ENCODE measurements at places on chromosomes 1 and 21. TPM values are rescaled to one million over a fixed set of nuclear protein-coding genes. Genes with fewer than 3 reads are reported as not detected.

- no peak for DNase-seq
These were observed 612.4 kb downstream of the LTN1 start for GRCh38 chr21:28380241-28380640.

The UBXN10 gene
- total RNA-seq: 0.43 TPM

DNA sequence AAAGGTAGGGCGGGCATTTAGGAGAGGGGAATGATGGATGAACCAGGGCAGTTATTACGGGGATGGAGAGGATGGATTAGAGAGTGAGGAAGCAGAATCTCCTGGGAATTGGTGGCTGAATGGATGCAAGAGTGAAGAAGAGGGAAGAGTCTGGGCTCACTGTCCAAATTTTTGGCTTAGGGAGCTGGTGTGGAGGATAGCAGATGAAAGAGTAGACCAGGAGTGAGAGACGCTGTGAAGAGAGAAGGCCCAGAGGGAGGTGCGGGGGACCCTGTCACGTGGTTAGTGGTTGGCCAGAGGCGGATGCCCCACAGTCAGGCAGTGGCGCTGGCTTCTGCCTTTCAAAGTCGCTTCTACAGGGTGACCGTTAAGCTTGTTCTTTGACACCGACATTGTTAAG, 78.4 kb downstream of the PEX14 start:
- no peak for DNase-seq

DNA sequence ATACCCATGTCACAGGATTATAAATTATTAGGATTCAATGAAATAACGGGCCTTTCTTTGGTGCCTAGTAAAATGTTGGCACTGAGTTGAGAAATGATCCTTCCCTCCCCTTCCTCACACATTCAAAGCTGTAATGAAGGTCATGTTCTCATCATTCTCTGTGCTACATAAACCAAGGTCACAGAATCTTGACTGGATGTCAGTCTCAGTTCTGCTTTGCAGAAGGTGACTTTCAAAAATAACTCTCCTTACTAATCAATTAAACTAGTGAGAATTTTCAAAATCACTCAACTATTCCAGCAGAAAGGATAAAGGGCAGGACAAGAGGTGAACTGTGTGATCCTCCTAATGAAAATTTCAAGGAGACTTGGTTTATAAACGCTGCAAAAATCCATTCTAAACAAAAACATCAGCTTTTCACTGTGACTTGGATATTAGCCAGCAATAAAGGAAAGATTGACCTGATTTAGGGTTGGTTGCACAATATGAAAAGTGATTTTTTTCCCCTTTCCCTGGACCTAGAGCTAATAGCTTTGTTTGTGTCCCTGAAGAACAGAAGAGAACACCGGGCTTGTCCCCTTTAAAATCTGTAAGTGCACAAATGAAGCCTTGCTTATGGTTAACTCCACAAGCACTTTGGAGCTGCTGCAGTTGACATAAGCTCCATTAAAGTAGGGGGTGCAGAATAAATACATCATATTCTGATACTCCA, 120.1 kb downstream of the SEC16B start:
- DNase-seq: no peak

The OR14K1 gene
- total RNA-seq: not detected

DNA sequence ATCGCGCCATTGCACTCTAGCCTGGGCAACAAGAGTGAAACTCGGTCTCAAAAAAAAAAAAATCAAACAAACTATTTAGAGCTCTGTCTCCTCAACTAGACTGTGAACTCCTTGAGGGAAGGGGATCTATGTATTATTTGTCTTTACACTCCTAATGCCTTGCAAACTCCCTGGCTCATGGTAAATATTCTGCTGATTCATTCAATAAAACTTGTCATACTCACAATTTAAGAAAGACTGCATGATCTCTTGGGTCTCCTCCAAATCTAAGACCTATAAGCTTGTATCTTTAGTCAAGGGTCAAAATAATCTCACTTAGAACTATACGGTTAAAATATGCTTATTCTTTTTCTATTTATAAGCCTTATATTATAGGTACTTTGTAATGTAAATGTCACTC, 90.3 kb upstream of the NR5A2 start:
- no peak for DNase-seq

The SEC16B gene
- total RNA-seq: 0.67 TPM

DNA sequence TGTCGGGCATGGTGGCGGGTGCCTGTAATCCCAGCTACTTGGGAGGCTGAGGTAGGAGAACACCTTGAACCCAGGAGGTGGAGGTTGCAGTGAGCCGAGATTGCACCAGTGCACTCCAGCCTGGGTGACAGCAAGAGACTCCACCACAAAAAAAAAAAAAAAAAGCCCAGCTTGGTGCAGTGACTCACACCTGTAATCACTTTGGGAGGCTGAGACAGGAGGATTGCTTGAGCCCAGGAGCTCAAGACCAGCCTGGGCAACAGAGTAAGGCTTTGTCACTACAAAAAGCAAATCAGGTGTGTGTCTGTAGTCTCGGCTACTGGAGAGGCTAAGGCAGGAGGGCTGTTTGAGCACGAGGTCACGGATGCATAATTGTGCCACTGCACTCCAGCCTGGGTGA, 5.0 kb upstream of the H6PD start:
- no peak for DNase-seq

The CFHR3 gene
- 20.9 TPM for total RNA-seq

DNA sequence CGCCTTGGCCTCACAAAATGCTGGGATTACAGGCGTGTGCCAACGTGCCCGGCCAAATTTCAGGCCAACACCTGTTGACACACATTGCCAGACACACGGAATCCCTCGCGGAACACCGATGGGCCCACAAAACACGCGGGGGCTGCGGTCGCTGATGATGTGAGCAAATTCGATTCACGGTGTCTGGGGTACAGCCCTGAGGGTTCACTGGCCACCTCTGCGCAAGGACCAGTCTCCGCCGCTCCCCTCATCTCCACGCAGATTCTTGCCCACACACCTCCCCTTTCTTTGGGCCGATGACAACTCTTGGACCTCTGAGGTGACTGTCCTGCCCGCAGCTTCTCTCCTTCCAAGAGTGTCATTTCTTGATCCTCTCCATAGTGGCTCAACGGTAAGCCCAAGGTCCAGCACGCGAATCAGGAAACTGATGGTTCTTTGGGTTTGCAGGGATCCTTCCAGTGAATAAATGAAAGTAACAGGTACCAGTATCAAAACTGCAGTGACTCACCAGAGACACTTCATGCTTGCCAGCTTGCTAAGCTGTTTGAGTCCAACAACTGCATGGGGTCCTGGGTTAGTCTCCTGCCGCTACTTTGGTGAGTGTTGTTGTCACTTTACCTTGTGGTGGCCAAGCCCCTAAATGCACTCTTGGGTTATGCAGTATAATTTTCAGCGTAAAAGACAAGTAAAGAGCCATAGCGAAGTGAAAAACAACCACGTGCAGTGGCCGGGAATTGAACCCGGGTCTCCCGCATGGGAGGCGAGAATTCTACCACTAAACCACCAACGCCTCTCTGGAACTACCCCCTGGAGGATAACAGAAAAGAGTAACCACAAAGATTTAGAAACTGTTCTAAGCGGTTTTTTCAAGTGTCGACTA, 11.0 kb upstream of the RNU1-3 start:
- DNase-seq: peak; percentile 65

GRCh38 chr1:2194319-2194897, at the start of gene FAAP20:
Gene FAAP20, minus strand, starts transcription at chr1:2194772. Its CDS starts 23 bp downstream, at chr1:2194749.
- DNase-seq: peak; percentile 88

GRCh38 chr1:223144431-223144830, 1.4 kb upstream of the TLR5 start:
- no peak for DNase-seq

GRCh38 chr1:97424209-97424608, 496.6 kb downstream of the DPYD start:
- no peak for DNase-seq

GRCh38 chr1:44792736-44793502, 4.9 kb upstream of the BEST4 start:
- no peak for DNase-seq

The LIN28A gene
- total RNA-seq: 1,384 TPM

DNA sequence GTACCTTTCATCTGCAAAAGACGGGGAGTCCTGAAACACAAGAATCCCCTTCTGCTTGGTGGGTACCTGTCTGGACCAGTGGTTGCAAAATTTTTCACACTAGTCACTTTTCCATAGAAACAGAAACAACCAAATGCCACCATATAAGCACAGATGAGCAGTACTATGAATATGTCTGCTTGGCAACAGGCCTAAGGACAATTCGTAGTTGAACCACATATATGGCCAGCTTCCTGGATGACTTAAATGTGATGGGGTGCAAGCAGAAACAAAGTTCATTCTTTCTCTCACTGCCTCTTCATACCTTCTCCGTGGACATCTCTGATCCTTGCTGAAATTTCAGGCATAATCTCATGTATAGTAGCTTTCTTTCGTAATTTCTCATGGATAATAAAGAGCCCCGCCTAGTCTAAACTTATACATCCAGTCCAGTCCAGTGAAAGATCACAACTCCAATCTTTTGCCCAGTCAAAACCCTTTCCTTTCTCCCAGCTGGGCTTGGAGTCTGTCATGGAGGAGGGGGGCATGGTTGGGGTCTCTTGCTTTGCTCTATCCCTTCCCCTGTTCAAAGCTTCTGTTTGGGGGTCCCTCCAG, 7.0 kb downstream of the FCAMR start:
- DNase-seq: no peak

DNA sequence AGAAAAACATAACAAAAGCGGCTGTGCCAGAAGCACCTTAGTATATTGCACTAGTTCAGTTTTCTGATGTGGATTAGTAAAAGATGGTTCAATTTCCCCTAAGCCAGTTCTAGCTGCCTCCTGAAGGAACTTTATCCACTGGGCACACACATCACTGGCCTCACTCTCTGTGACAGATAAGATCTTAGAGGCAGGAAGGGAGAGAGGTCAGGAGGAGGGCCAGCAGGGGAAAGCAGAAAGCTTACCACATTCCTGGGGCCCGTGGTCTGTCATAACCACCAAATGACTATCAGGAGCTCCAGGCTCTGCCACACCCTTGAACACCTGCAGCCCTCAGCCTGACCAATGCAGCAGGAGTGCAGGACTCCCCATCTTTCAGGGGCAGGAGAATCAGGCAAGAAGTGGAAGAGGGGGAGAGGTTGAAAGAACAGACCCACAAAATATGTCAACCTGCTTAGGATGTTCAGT, 37.8 kb downstream of the LRRC71 start:
- no peak for DNase-seq

The ATP1A2 gene
- 154 TPM for total RNA-seq

- no peak for DNase-seq
These were observed 189.1 kb upstream of the POU3F1 start for GRCh38 chr1:38235705-38236104.

- DNase-seq: no peak
These were observed 41.4 kb upstream of the BECN2 start for GRCh38 chr1:241916196-241916595.

DNA sequence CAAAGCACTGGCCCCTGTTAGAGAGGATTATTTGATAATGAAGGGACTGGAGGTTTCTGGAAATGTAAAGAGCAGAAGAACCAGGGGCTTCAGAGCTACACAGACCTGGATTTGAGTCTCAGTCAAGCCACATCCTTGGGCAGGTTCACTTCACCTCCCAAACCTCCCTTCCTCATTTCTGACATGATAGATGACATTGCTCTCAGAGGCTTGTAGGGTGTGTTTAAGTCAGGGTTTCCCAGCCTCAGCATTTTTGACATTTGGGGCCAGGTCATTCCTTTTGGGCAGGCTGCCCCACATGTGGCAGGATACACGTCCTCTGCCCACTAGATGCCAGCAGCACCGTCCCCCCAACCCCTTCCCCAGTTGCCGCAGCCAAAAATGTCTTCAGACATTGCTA, 474.6 kb downstream of the MATN1 start:
- DNase-seq: no peak

The CYP4Z1 gene
- total RNA-seq: not detected

DNA sequence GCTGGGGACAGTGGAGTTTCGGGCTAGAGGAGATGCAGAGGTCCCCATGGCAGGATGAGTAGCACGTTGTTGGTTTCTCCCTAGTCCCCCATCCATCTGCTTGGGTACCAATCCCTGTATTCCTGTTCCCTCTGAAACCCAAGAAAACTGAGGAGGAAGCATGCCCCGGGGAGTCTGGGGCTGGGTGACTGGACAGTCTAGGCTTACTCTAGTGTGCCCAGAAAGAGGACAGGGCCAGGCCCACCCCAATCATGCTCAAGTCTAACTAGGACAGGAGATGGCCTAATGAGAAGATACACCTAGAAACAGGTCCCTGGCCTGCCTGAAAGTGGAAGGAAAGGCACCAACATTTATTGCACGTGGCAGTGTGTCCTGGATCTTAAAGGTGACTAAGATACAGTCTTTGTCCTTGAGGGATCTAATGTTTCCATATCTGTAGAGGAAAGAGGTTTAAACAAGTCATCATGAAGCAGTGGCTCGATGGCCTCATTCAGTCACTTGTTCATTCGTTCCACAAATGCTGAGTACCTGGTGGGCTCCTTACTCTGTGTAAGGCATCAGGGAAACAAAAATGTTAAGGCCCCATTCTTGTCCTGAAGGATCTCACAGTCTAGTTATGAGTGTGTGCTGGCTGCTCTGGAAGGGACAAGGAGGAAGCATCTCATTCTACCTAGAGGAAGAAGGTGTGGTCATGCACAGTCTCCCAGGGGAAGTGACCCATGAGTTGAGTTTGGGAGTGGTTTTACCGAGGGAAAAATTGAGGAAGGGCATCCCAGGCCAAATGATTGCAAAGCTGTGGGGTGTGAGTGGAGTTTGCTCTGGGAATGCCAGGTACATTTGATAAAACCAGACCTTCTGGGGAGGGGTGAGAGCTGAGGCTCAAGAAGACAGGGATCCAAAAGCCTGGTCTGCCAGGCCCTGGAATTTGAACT, 10.0 kb downstream of the CDK18 start:
- DNase-seq: no peak

GRCh38 chr1:17097787-17098186, 21.5 kb downstream of the PADI2 start:
- no peak for DNase-seq

The AMY1C gene
- total RNA-seq: not detected

- peak; percentile 36 for DNase-seq
These were observed 75.8 kb downstream of the ARHGEF16 start for GRCh38 chr1:3530086-3530925.

DNA sequence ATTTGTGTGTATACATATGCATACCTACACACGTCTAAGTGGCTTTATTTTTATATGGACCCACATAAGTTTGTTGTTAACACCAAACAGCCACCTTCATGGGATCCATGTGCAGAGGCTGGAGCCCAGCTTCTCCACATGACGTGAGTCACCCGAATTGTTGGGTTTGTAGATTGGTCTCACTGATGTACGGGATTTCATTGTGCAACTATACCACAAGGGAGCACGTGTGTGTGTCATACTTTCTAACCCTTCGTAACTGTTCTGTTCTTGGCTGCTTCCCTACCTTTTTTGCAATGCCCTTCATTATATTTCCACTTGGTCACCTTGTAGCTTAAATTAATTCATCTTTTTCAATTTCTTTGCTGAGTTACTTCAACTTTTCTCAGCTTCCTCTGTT, 21.0 kb downstream of the SPRTN start:
- DNase-seq: no peak

The TNFRSF4 gene
- not detected for total RNA-seq

GRCh38 chr21:39114871-39115575, 68.2 kb downstream of the PSMG1 start:
- DNase-seq: no peak

The AADACL3 gene
- total RNA-seq: not detected

- DNase-seq: no peak
These were observed 1.2 kb upstream of the MKNK1 start for GRCh38 chr1:46605232-46605631.

Data from neural progenitor cell (in vitro differentiated cells).